ENCODE measurements at places on chromosomes 3 and 15.

GRCh38 chr3:56303487-56303886 lies 164.8 kb downstream of the ERC2 start:
- no peak for DNase-seq

DNA sequence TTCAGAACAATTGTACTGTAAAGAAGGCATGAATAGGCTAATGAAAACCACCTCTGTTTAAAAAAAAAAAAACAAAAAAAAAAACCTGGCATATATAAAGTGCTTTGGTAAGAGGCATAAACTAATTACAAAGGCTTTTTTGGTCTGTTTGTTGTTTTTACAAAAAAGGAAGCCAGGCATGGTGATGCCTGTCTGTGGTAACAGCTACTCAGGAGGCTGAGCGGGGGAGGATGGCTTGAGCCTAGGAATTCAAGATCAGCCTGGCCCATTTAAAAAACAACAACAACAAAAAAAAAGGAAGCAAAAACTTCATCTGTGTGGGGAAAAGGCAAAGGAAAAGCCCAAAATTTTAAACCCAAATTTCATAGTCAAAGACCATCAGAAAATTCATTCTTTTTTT lies 47.0 kb downstream of the OSBPL10 start:
- no peak for DNase-seq

DNA sequence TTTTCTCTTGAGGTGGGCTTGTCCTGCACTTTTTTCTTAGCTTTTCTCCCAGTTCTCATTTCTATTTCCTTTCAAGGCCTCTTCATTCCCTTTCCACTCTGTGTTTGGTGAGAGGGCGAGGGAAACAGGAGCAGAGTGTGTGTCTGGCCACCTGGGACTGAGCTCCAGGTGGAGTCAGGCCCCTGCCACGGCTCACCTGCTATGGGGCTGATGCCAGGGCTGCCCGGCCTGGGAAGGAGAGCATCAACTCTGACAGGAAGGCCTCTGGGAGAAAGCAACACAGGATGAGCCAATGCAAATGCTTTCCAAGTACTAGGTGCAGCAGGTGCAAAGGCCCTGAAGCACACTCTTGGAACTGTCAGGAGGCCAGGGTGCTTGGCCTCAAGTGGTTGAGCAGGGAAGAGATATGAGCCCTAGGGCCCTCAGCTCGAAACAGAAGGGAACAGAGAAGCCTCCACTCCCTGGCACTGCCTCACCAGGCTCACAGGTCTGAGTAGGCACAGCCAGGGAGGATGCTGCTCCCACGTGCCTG lies 27.3 kb upstream of the DUSP7 start:
- no peak for DNase-seq

- no peak for DNase-seq
Measured at GRCh38 chr15:77503240-77503639, 82.6 kb downstream of the HMG20A start.

GRCh38 chr15:47932951-47933641 lies 187.7 kb upstream of the SLC24A5 start:
- DNase-seq: no peak

DNA sequence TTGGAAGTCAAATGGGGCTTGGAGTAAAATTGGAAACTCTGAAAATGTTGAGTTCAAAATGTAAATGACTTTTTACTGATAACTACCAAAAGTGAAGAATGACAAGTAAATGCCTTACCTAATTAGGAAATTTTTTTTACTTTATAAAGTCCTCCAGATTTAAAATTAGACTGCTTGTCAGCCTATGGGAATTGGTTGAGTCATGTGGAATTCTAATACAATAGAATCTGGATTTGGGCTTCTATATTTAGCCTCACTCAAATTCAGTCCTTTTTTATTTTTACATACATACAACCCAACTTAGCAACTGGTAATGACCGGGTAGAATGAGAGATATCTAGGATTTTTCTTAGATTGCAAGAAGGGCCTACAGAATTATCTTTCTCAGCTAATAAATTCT lies 158.9 kb upstream of the CADPS start:
- DNase-seq: no peak

DNA sequence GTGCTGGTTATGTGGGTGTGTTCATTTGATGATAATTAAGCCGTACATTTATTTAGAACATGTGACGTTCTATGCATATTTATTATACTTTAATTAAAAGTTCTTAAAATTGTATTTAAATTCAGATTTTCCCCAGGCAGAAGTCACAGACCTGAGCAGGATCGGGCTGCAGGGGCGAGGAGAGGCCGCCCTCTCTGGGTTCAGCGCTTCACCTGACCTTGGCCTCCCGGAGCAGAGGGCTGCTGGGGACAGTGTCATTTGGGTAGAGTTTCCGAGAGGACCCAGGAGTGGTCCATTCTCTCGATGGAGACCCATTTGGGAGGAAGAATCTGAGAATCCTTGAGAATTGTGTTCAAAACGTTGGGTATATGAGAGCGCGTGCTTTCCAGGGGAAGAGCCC lies 12.0 kb upstream of the TOPBP1 start:
- no peak for DNase-seq

GRCh38 chr15:31977812-31978661 lies 52.3 kb upstream of the CHRNA7 start:
- peak; percentile 38 for DNase-seq
